Hematopoietic multipotent progenitor cell (in vitro differentiated cells): ENCODE measurements at places on chromosomes 7 and 10. TPM values are rescaled to one million over a fixed set of nuclear protein-coding genes. Genes with fewer than 3 reads are reported as not detected.

GPR37 gene
- total RNA-seq, result under 0.01 TPM

MBL2 gene
- not detected for total RNA-seq

MYL7 gene
- not detected for total RNA-seq

OPN1SW gene
- not detected for total RNA-seq

SPDYE11 gene
- not detected for total RNA-seq

SUN3 gene
- total RNA-seq, result not detected

FZD1 gene
- 7.3 TPM for total RNA-seq

IKZF1 gene
- total RNA-seq, result 183 TPM

DNA sequence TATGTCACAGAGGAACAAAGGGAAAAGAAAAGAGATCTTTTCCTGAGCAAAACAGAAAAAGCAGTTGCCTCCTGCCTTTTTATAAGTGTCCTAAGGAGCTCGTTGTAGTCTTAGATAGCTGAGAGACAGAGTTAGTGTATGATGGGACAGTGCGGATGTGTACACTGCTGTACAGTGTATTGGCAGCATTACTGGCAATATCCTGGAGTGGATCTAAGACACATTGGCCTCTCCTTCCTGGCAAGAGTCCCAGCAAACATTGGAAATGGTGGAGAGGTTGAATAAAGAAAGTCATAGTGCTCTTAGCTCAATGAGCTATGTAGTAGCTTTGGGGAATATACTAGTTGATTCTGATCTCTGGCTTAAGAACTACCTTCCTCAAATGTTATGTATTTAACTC lies 22.7 kb downstream of the GARS1 start:
- DNase-seq, result no peak

- no peak for DNase-seq
Measured at GRCh38 chr10:127351542-127351941, 155.2 kb upstream of the INSYN2A start.

GRCh38 chr7:118005026-118005425 lies 131.8 kb upstream of the CTTNBP2 start:
- DNase-seq, result no peak

DNA sequence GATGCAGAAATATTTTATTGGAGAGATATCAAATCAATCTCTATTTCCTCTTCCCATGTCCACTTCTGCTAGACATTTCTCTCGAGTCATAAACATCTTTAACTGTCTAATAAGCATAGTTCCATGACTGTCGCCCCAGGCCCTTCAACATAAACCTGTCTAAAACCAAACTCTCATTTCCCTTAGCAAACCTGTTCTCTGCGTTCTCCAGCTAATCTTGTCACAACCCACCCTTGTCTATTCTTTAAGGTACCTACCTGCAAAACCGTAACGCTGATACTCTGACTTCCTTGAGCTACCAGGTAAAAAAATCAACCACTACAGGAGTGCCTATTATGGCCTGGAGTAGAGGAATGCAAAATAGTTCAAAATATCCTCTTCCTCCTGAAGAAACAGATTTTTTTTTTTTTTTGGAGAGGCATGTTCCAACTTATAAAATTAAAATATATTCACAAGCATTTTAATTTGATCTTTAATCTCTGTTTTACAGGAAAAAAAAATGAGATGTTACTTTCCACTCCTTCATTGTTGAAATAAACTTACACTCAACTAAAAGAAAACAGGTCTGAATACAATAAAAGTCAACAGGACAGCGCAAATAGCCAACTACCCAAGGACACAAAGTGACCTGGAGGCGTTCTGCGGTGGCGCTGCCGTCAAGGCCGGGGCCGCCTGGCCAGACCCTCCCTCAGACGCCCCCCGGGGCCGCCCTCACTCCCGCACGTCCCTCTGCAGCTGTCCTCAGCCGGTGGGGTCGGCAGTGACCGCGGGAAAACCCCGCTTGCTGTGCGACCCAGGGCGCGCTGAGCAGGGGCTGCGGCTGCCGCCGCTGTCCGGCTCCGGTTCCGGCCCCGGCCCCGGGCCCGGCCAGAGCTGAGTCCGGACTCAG lies 765 bp downstream of the SLC25A40 start:
- DNase-seq, result no peak

- no peak for DNase-seq
Measured at GRCh38 chr7:134197345-134197744, 70.2 kb downstream of the LRGUK start.

DNA sequence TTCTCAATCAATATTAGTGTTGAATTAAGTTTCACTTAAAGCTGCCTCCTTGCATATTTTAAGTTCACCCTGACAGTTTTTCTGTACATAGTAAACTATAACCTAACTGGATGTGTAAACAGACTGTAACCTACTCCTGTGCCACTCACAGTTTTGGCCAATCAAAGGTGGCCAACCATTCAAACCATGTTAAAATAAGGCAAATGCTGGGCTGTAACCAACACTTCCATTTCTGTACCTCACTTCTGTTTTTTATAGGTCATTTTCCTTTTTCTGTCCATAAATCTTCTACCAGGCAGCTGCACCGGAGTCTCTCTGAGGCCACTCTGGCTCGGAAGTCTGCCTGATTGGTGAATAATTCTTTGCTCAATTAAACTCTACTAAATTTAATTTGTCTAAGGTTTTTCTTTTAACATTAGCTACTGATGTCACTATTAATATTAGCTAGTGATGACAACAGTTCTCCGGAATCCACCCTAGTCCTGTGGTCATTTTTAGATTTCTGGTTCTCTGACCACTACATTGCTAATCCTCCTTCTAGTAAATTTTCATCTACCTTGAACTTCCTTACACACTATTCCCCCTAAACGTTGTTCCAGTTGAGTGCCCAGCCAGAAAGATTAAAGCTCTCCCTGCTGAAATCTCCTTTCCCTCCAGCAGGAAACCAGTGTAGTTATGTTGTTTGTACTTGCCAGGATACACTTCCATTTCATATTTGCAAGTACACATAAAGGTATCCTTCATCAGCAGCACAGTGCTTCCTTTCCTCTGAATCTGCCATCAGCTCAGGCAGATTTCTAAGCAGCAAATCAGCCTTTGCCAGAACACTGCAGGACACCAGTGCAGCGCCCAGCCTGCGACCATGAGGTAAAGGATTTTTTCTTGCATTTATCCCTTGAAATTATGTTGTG lies 18.6 kb upstream of the IFIT2 start:
- peak; percentile 40 for DNase-seq

DNA sequence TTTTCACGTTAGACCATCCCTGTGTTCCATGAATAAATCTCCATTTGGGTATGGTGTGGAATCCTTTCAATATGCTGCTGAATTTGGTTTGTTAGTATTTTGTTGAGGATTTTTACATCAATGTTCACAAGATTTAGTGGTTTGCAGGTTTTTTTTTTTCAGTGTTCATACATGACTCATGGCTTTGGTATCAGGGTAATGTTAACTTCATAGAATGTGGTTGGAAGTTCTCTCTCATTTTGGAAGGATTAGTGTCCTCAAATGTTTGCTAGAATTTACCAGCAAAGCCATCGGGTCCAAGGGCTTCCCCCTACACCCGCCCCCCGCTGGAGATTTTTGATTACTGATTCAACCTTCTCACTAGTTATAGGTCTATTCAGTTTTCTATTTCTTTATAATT lies 398.0 kb downstream of the NXPH1 start:
- DNase-seq, result no peak

- no peak for DNase-seq
Measured at GRCh38 chr10:43260911-43261577, 5.8 kb downstream of the RASGEF1A start.

DNA sequence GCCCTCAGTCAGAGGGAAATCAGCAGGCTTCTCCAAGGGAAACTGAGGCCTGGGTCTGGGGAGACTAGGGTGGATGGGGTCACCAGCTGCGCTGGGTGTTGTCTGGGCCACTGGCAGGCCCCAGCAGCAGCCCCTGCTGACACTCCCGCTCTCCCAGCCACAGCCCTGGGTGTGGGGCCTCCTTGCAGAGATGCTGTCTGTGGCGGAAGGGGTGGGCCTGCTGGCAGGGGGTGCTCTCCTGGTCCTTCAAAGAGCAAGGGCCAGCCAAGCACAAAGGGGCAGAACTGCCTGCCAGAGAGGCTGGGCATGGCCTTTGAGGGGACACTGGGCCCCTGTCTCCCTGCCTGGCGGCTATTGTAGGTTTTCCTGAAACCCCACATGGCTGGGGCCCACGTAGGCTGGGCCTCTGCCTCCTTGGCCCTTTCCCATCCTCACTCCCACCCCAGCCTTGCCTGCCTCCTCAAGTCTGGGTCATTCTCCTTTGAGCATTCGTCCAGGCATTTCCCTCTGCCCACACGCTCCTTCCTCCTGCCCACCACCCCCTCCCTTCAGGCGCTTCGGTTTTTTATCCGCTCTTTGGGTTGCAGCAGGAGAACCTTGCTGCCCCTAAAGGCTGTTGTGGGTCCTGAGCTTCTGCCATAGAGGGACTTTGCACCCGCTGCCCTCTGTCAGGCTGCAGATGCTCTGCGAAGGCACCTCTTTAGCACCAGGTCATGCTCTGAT lies 9.1 kb downstream of the COL13A1 start:
- DNase-seq, result no peak

GRCh38 chr7:34219153-34219718 lies 313.9 kb downstream of the BMPER start:
- no peak for DNase-seq

- DNase-seq, result no peak
Measured at GRCh38 chr10:121168545-121169216, 317.5 kb downstream of the WDR11 start.

DNA sequence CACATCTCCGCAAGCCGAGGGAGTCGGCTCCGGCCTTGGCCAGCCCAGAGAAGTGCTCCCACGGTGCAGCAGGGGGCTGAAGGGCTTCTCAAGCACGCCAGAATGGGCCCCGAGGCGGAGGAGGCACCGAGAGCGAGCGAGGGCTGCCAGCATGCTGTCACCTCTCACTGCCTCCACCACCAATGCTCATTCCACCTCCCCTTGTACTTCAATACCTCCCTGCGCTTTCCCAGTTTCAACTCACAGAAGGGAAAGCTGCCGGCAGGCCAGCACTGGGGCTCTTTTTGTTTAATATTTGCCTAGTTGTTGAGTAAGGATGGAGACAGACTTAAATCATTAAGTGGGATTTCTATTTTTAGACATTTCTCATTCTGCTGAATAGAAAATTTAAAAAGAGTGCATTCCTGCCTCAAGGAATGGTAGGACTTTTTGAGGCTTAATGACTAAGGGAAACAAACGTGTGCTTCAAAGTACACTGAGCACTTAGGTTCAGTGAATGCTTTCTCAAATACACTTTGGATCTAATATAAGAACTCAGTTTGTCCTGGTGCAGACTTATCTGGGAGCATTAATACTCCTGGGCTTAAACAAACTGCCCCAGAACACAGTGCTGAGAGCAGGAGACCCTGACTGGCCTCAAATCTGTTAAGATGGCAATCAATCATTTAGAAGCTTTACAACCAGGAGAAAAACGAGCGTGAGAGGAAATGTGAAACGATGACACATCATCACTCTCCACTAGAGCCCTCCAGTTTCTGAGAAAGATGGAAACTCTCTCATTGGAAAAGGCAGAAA lies 131.2 kb downstream of the RALA start:
- no peak for DNase-seq

GRCh38 chr7:103988468-103989199 lies 824 bp downstream of the RELN start:
- no peak for DNase-seq

DNA sequence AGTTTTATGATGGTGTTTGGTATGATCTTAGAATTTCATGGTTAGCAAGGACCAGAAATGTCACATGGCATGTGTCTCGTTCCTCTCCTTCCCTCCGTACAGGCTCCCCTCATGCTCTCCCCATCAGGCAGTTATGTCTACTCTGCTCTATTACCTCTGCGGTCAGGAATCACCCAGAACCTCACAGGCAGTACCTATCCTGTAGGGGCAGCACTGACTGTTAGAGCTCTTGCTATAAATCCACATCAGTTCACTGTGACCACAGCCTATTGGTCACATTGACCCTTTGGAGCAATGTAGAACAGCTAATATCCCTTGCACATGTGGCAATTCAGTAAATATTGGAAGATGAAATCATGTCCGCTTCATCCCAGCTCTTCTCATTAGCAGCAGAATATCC lies 151.8 kb downstream of the WNT2 start:
- DNase-seq, result no peak
